ENCODE measurements at places on chromosomes 4 and X. TPM values are rescaled to one million over a fixed set of nuclear protein-coding genes. Genes with fewer than 3 reads are reported as not detected.
A peak's percentile ranks its signal among the peaks of the same experiment; 100 is the strongest.

SOWAHD gene
- not detected for total RNA-seq

TRIM60 gene
- total RNA-seq = not detected

TMEM175 gene
- total RNA-seq = 33.6 TPM

GRCh38 chr4:33878710-33879109 lies 2365.6 kb downstream of the ARAP2 start:
- H3K27me3 ChIP-seq = no peaks in the 10 kb centered on the region
- no peak for DNase-seq
- no peaks in the 10 kb centered on the region for H3K36me3 ChIP-seq
- H3K27ac ChIP-seq = no peak overlapping the region
- H3K4me3 ChIP-seq = no peak overlapping the region

GRCh38 chr4:72112514-72113156 lies 80.8 kb downstream of the NPFFR2 start:
- no peak for DNase-seq
- peaks cover 4% of the 10 kb centered on the region for H3K36me3 ChIP-seq
- peak overlapping the region; percentile 40 for H3K27ac ChIP-seq
- peaks cover 4% of the 10 kb centered on the region for H3K27me3 ChIP-seq
- no peaks in the 10 kb centered on the region for H3K4me1 ChIP-seq

GRCh38 chr4:108700081-108700757 lies 49.8 kb downstream of the OSTC start:
- no peaks in the 10 kb centered on the region for H3K4me1 ChIP-seq
- no peaks in the 10 kb centered on the region for H3K36me3 ChIP-seq
- no peak overlapping the region for H3K4me3 ChIP-seq
- H3K27me3 ChIP-seq = no peaks in the 10 kb centered on the region

GRCh38 chrX:41664375-41664901 lies 24.3 kb upstream of the GPR34 start:
- no peak overlapping the region for H3K27ac ChIP-seq
- DNase-seq = no peak
- H3K4me1 ChIP-seq = no peaks in the 10 kb centered on the region
- H3K4me3 ChIP-seq = no peak overlapping the region

DNA sequence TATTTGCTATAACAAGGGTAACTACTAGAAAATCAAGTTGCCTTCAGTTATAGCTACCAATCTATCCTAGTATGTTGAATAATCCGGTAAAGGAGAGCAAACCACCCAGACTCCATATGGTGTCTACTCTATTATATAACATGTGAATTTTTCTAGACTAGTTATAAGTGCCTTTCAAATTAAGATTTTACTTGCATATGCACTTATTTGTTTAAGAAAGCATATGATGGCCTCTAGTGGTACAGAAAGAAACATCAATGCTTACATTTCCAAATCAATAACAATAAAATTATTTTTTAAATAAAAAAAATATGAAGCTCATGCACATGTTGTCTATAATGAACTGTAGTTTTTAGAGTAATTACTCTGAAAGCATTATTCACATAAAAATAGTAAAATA lies 1516.4 kb upstream of the PABPC4L start:
- H3K4me1 ChIP-seq = no peaks in the 10 kb centered on the region
- no peak for DNase-seq
- H3K27ac ChIP-seq = no peak overlapping the region
- H3K4me3 ChIP-seq = no peak overlapping the region

GRCh38 chr4:36249610-36250009 lies 5.3 kb upstream of the ARAP2 start:
- no peak overlapping the region for H3K27ac ChIP-seq
- H3K36me3 ChIP-seq = no peaks in the 10 kb centered on the region
- H3K4me1 ChIP-seq = no peaks in the 10 kb centered on the region
- H3K27me3 ChIP-seq = peaks cover 13% of the 10 kb centered on the region
- DNase-seq = no peak

GRCh38 chrX:54641530-54641929 lies 111.5 kb downstream of the GNL3L start:
- peak overlapping the region; percentile 100 for H3K27ac ChIP-seq
- H3K4me1 ChIP-seq = peaks cover 8% of the 10 kb centered on the region
- no peaks in the 10 kb centered on the region for H3K27me3 ChIP-seq
- no peak overlapping the region for H3K4me3 ChIP-seq

Data from type B pancreatic cell (in vitro differentiated cells).